ENCODE measurements at places on chromosomes 4 and X. TPM values are rescaled to one million over a fixed set of nuclear protein-coding genes. Genes with fewer than 3 reads are reported as not detected.

SUPT20HL2 gene
- total RNA-seq: not detected

FGF5 gene
- total RNA-seq: 0.12 TPM

NHSL2 gene
- total RNA-seq: 13.6 TPM

HOPX gene
- 27.6 TPM for total RNA-seq

BRS3 gene
- total RNA-seq: not detected

GIMD1 gene
- 34.1 TPM for total RNA-seq

NPFFR2 gene
- 0.20 TPM for total RNA-seq

DNA sequence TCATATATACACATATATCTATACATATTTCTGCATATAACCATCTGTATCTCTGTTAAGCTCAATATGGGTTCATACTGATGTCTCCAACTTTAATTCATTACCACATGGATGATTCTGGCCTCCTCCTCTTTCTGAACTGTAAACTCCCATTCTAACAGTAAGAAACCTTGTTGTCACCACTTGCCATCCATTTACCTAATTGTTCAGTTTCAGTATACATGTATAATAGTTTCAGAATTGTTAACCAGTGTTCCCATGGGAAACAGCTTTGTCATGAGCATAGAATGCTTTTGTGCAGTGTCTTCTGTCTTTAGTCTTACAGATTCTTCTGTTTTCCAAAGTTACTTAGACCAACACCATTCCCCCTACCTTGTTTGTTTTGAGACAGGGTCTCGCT lies 35.9 kb downstream of the SLC9A6 start:
- no peak for DNase-seq

DNA sequence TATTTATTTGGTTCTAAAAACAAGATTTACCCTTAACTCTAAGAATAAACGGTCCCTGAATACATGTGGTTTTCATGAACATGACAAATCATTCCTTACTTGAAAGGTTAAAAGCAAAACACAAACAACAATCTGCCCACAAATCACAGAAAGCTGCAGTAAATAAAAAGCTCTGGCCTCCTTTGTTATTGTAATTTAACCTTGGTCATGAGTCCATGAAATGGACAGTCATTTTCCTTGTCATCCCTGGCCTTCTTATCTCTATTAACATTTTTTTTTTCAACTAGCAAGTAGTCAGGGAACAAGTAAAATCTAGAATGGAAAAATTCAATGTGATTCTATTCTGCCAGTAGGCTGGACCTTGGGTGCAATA lies 92.7 kb downstream of the SCD5 start:
- DNase-seq: no peak

- no peak for DNase-seq
Observed at GRCh38 chr4:145709336-145709735, 29.4 kb downstream of the C4orf51 start.

GRCh38 chrX:106917830-106918500 lies 2.2 kb upstream of the CLDN2 start:
- DNase-seq: peak; percentile 58

DNA sequence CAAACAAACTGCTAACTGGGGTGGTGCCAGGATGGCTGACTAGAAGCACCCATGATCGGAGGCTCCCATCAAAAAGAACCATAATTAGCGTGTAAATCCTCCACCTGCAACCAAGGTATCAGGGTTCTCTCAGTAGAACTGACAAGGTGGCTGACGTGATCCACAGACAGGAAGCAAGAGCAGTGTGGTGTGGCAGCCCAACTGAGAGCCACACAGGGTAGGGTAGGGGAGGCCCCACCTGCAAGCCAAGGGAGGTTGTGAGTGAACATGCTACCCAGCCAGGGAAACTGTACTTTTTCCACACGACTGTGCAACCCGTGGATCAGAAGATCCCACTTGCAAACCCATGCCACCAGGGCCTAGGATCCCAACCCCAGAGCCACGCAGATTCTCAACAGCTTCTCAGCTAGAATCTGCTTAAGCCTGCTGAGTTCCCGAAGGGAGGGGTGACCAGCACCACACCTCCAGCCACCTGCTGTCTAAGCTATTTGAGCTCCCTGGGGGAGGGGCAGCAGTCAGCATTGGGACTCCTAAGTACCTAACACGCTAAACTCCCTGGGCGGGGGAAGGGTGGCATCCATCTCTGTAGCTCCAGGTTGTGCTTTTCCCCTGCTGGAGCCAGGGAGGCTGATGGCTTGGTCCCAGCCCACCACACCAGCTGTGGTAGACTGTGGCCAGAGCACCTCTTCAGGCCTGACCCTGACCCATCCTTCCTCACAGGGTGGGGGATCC lies 425.1 kb downstream of the GPM6A start:
- DNase-seq: no peak

- no peak for DNase-seq
Observed at GRCh38 chrX:154750301-154751202, at the start of gene GAB3. TSS of gene GAB3 (minus strand) at chrX:154751077. CDS start at chrX:154751025, 52 bp downstream.

DNA sequence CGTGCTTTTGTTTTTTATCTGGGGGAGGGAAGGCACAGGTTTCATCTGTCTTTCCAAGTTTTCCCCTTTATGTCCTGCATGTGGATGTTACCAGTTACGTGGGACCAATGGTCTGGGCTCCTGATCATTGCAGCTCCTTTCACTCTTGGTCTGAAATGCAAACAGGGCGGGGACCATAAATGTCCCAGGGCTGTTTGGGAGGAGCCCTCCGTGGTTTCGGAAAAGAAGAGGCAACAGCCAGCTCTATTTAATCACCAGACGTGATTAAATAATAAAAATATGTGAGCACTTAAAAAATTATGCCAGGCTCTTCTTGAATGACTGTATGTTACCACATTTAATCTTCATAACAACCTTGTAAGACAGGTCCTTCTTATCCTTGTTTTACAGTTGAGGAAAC lies 30.8 kb upstream of the C1GALT1C1 start:
- no peak for DNase-seq

DNA sequence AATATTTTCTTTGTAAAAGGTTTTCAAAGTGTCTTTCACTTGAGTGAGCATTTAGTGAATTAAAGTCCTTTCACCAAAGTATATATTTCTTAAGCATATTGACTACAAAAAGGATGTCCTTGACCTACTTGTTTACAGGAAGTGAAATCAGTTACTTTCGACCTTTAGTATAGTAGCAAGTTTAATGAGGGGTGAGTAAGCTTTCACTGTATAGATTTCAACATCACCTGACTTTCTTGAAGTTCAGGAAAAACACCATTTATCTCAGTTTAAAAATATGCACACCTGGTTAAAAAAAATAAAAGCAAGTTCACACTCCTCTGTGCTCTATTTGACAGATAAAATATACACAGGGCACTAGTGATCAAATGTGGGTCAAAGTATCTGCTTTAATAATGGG lies 88.1 kb downstream of the CCSER1 start:
- DNase-seq: no peak

- no peak for DNase-seq
Observed at GRCh38 chrX:9416562-9417348, 48.1 kb upstream of the TBL1X start.

DNA sequence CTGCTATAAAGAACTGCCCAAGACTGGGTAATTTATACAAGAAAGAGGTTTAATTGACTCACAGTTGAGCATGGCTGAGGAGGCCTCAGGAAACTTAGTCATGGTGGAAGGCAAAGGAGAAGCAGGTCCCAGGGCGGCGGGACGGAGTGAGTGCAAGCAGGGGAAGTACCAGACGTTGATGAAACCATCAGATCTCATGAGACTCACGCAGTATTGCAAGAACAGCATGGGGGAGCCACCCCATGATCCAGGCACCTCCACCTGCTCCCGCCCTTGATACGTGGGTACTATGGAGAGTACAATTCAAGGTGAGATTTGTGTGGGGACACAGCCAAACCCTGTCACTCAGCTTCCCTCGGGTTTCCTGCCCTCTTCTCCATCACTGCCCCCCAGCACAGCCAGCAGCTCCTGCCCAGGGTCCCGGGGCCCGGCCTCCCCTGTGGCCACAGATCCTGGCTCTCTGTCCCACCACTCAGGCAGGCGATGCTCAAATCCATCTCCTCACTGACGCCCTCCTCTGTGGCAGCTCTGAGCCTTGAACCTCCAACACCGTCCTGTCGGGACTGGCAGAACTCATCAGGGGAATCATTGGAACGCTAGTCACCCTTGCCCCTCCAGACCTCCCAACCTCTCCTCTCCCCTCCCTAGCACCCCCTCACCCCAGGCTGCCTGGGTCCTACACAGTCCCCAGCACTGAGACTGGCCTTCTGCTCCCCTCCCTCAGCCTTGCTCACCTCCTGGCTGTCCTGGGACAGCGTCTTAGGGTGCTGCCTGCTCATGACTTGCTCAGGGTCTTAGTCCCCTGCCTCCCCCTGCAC lies 37.6 kb downstream of the FGFRL1 start:
- DNase-seq: no peak

DNA sequence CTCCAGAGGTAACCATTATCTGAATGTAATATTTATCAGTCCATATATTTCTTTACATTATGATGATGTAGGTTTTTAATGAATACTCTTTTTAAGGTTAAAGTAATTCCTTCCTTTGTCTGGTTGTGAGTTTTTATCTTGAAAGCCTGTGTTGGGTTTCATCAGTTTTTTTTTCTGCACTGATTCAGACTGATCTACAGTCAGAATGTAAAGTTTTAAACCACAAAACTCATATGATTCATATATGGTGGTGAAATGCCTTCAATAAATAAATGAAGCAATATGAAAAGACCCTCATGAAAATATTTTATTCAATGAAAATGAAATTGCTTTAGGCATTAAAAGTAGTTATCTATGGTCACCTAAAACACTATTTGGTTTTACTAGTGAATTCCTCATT lies 47.1 kb downstream of the SORBS2 start:
- no peak for DNase-seq

GRCh38 chrX:38571058-38571457 lies 9.7 kb downstream of the TSPAN7 start:
- no peak for DNase-seq

DNA sequence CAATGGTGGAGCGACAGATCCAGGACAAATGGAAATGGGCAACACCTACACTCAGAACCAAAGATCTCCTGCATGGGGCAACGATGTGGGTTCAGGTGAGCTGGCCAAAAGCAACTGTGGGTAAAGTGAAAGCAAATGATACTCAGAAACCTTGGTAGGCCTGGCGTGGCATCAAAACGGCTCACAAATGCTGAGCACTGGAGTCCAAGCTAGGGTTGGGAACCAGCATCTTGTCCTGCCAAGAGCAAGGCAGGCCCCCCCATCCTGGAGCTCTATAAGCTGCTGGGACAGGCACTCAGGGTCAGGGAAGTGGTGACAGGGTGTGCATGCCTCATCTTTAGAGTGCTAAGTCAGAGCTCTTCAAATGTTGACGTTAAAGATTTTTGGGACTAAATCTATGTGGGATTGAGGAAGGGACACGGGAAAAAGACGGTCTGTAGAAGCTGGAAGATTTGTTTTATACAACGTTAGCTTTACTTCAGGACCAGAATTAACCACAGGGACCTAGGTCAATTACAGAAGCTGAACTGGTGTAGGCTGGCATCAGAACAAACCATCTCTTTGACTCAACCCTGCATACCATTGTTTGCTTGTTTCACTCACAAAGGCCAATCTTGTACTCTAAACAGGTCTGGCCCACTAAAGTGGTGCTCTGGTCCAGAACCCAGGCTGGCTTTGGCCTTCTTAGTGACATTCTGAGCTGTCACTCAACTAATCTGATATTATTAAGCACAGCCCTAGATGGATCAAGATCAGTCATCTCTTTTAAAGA lies 10.7 kb downstream of the ATP8A1 start:
- no peak for DNase-seq

- no peak for DNase-seq
Observed at GRCh38 chrX:9825129-9825790, 39.0 kb downstream of the SHROOM2 start.

DNA sequence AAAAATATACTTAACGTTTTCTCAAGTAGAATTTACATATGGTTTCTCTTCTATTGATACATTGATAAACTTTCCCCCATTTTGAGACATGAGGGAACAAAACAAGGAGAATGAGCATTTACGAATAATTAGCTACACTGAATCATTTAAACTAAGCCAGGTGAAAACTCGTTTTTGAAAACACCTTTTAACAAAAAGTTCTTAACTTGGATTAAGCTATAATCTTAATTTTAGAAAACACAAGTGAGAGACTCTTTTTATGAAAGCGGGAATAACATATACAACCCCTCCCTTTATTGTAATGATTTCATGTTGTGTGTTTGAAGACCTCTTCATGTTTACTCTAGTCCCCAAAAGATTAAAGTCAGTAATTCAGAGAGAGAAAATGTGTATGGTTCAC lies 20.1 kb downstream of the PDLIM3 start:
- DNase-seq: no peak

DNA sequence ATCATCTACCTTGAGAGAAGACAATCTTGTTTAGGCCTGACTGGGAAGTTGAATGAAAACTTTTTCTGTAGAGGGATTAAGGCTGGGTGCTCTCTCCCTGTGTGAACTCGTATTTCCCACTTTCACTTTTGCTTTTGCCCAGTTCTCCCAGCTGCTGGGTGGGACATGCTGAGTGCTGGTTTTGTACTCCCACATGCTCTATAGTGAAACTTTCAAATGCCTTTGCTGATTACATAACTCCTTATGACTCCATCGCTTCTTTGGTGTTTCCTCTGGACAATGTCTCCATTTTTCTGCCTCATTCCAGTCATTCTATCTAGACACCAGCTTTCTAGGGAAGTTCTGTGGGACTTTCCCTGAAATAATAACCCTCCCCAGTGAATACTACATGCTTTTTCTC lies 100.5 kb downstream of the CLNK start:
- DNase-seq: peak; percentile 19

GRCh38 chrX:139058831-139059495 lies 347.4 kb upstream of the FGF13 start:
- peak; percentile 37 for DNase-seq

DNA sequence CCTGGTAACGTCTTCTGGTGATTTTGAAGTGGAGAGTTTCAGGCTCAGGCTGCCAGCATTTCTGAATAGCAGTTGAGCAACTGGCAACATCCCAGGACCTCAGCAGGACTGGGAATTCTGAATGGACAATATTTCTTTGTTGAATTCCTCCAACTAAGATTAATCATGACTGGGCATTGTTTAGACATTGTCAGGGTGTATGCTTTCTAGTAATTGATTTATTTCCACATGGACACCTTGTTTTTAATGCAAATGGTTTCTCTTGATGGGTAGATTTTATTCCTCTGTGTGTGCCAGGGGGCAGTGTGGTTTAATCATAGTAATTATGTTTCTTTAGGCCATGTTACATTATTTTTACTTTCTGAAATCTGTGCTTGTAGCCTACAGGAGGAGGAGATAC lies 1004.7 kb upstream of the LCORL start:
- no peak for DNase-seq

DNA sequence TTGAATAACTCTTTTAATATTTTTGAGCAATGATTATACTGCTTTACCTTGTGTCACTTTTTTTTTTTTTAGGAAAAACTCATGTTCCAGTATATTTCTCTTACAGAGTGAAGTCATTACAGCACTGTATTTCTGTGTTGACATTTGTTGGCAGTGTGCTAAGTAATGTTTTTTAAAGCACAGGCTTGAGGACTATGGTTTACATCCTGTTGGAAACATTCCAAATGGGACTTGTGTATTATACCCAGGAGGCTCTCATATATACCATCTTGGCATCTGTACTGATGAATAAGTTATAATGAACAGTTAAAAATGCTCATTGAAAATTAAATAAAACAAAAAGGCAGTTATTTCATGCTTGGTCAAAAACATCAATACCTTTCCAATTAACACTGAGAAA lies 33.8 kb downstream of the CEP44 start:
- no peak for DNase-seq

Data from mucosa of gallbladder (tissue), 1 donor.